Ovary (tissue), 10 donors: ENCODE measurements at places on chromosomes 11 and 22.

- no peak for DNase-seq
Measured at GRCh38 chr11:29293825-29294224, 723.0 kb downstream of the KCNA4 start.

DNA sequence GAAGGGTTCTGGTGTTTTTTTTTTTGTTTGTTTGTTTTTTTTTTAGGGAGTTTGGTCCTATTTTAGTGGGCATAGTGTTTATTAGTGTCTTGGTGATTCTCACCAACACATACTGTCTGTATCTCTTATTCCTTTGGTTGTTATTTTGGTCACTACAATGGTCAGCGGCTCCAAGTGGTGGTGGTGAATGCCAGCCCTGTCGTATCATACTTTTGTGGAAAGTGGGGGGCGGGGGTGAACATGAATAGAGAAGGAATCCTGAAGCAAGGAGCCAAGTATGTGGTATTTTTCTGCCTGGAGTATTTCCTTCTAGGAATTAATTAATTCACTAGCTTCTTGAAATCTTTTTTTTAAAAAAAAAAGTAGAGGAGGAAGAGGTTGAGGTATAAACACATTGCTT is 79.6 kb downstream of the GRK3 start:
- no peak for DNase-seq

- no peak for DNase-seq
Measured at GRCh38 chr11:76322540-76322939, 58.4 kb downstream of the THAP12 start.

DNA sequence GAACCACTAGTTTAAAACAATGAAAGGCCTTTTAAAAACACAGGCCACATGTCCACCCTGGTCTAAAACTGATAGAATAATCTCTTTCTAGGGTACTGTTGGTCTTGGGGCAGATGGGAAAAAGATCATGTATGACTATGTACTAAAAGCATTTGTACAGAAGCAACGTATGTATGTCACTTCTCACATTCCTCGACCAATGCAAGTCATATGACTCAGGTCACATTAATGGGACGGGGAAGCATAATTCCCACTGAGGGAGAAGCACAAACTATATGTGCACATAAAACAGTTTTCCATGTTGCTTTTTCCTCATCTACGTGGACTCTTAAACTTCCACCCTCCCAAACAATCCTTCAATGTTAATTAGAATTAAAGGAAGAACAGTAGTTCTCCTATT is 32.2 kb upstream of the GAB2 start:
- no peak for DNase-seq

- DNase-seq: no peak
Measured at GRCh38 chr22:42376711-42377554, 55.3 kb downstream of the NFAM1 start.

DNA sequence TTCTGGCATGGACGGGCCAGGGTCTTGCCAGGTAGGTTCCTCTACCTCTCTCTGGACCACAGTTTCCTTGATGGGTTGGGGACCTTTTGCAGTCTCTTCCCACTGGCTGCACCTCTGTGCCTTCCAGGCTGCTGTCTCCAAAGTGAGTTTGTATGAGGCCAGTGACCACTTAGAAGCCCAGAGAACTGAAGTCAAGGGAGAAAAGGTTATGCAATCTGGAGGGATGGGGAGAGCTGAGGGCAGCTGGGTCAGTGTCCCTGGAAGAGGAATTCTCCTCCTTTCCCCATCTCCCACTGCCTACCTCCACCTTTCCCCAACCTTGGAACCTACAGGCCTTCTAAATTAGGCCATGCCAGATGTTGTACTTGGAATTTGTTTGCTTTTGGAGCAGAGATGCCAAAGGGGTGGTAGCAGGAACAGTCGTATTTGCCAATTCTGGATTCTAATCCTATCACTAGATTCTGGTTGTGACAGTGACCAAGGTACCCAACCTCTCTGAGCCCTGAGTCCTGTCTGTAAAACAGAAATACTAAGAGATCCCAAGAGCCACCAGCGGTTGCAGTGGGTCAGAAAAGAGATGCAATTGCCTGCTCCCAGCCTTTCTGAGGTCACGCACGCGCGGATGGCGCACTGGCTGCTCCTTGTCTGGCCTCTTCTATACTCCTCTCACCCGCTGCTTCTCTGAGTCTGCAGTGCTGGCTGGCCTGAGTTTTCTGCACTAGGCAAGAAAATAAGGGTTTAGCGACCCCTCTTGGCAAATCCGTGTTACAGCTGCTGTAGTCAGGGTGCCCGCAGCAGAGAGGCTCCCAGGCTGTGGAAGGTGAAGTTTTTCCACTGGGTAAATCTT is 10.7 kb upstream of the ACCSL start:
- DNase-seq: peak; percentile 91

DNA sequence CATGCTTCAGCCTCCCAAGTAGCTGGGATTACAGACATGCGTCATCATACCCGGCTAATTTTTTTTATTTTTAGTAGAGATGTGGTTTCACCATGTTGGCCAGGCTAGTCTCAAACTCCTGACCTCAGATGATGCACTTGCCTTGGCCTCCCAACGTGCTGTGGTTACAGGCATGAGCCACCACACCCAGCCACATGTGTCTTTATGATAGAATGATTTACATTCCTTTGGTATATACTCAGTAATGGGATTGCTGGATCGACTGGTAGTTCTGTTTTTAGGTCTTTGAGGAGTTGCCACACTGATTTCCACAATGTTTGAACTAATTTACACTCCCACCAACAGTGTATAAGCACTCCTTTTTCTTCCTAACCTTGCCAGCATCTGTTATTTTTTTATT is 276.2 kb downstream of the METTL15 start:
- no peak for DNase-seq

GRCh38 chr11:16406226-16406625 is 49.9 kb upstream of the SOX6 start:
- no peak for DNase-seq

DNA sequence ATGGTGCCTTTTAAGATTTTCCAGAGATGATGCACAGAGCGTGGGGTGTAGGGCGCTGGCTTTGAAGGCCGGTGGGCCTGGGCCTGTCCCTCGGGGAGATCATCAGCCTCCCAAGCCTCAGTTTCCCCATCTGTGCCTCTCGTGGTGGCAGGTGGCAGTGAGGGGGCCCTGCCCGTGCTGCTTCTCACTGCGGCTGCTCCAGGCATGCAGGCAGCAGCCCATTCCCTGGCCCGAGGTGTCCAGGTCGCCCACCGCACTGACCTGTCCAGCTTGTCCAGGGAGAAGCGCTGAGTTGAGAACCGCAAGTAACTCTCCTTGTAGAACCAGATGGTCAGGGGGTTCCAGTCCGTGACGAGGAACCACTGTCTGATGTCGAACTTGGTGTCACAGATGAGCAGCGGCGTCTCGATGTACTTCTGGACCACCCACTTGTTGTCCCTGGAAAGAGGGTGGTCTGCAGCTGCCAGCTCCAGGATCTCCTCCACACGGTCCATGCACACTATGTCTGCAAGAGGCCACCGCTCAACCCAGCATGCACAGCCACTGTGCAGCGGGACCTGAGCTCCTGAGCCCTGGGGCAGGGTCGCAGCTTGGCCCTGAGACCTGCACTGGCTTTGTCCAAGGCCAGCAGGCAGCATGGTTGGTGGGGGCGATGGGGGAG is 20.5 kb upstream of the IL17REL start:
- no peak for DNase-seq

- DNase-seq: no peak
Measured at GRCh38 chr11:69963533-69964246, 114.4 kb upstream of the ANO1 start.
